Ammon's horn (tissue), 1 donor: ENCODE measurements at places on chromosomes 4 and X.

GRCh38 chr4:162403419-162403818 lies 239.6 kb upstream of the FSTL5 start:
- DNase-seq: no peak

DNA sequence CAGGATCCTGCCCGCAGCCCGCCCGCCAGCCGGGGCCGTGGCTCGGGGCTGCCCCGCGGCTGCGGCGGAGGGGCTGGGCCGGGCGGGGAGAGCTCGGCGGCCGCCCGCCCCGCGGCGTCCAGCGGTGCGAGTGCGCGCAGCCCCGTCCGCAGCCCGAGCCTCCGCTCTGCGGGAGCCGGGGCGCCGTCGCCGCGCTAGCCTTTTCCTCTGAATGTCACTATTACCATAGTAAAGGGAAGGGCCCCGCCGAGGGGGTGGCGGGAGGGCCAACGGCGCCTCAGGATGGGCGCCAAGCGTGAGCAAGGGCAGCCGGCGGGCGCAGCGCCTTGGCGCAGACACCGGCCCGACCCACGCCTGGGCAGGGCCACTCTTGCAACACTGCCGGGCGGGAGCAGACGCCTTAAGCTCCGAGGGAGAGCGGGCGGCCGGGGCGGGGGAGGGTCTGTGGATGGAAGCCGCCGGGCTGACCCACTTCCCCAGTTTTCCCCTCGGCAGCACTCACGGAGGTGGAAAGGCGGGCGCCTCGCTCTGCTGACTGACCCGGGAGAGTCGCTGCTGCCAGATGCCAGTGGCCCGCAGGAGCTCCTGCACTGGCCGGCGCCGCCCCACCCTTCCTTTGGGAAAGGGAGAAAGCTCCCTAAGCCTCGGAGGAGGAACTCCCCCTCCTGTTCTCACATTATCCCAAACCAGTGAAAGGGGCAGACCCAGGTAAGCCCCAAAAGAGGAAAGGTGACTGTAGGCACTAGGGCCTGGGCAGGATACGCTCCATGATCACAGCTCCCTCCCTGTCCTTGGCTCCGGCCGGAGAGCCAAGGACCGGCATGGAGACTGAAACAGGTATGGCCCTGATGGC lies 329.4 kb downstream of the HNRNPD start:
- peak; percentile 61 for DNase-seq

- DNase-seq: no peak
These were observed 12.2 kb downstream of the FAM149A start for GRCh38 chr4:186116697-186117096.

DNA sequence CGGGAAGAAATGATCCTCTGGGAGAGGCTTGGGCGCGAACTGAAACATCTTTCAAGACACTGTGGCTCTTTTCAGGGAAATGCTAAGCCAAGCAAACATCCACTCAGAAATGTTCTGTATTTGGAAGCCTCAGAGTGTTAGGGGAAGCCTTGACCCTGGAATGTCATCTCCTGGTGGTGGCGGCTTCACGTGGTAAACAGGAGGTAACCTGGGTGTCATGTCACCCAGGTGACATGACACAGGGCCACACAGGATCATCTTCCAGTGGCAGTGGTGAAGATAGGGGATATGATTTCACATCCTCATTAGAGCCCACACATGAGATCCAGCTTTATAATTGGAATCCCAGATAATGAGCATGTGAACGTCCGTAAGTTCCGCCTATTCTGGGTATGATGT lies 140.0 kb downstream of the TBL1X start:
- DNase-seq: no peak

- DNase-seq: no peak
These were observed 93.4 kb downstream of the NPNT start for GRCh38 chr4:105988671-105989070.

DNA sequence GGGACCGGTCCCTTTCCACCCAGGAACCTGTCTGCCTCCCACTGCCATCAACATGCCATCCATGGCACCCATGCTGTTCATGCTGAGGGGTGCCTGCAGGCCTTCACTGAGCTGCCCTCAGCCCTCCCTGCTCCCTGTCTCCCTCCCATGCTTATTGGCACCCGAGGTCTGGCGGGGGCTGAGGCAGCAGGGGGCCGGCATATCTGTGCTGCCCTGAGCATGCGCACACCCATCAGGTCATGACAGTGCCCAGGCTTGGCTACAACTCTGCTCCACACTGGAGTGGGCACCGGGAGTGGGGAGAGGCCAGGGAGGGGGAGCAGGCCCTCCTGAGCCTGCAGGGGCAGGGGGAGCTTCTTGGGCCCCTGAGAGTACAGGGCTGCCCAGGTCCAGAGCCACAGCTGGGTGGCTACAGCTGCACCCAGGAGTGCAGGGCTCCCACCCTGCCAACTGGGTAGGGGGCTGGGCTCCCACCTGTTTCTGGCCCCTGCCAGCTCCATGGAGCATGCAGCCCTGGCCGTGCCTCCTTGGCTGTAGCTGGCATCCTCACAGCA lies 395.8 kb upstream of the DMD start:
- DNase-seq: no peak

- DNase-seq: no peak
These were observed 95.8 kb downstream of the SLIT2 start for GRCh38 chr4:20347531-20347930.

GRCh38 chr4:119679251-119679650 lies 50.6 kb upstream of the PDE5A start:
- DNase-seq: no peak
